PC-9 (cell line): ENCODE measurements at places on chromosomes 11 and 22.

DNA sequence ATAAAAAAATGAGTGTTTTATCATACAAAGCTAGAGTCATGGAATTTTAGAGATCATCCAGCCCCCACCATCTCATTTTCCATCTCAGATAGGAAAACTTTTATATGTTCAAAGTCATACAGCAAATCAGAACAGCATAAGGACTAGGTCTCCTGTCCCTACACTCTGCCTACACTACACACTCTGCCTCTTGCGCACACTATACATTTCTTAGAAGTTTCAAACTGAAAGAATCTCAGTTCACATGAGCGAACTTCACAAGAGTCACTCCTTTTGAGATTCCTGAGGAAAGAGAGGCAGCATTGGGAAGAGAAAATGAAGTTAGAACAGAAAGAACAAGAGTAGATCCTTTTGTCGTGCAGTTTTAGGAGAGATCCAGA lies 36.5 kb downstream of the ART5 start:
- DNase-seq = no peak

GRCh38 chr11:61056981-61057380 lies 45.3 kb upstream of the CD5 start:
- DNase-seq = no peak

- no peak for DNase-seq
Observed at GRCh38 chr11:11252403-11252802, 100.6 kb downstream of the CSNK2A3 start.

DNA sequence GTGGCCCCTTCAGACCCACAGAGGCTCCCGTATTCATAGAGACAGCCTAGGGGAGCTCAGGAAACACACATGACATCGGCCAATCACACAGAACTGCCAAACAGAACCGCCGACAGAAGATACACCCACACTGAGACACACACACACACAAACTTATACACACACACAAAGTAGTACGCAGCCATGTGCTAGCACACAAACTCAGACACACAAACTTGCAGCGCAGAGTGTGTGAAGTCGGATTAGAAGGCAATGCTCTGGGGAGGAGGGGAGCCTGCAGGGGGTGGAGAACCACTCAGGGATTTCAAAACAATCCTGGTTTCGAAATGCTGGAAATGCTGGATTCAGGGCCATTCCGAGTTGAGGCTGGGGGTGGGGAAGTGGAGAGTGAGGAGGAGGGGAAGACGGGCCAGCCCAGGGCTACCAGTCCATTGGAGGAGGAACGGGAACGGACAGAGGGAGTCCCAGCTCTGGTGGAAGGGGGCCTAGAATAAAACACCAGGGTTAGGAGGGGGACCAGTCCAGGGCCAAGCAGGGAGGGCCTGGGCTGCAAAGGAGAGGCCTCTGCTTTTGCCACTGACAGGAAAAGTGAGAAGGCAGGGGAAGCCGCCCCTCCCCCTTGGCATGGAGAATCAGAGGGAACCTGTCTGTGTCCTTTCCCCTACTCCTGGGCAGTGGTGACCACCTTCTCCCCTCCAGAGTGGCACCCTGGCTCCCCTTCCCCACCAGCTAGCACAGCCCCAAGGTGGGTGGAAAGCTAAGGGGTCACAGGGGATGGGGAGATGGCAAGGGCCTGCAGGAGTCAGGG lies 4.4 kb downstream of the BCL9L start:
- DNase-seq = peak; percentile 88

DNA sequence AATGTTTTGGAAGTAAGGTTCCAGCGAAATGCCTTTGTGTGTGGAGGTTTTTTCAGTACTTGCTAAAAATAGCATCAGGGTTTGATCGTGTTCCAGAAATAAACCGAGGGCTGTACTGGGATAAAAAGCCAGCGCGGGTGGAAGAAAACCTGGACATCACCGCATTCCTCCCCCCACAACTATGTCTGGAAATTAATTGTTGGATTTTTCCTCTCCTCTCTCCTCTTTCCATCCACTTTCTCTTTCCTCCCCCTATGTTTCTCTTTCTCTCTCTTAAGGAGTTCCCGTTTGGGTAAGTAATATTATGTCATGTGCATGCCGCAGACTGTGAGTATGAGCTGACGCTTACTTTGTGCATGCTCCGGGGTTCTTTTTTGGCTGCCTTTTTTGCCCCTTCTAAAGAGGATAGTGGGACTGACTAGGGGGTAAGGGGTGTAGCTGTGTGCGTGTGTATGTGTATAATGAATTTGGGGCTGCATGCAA lies 104.2 kb upstream of the HSD17B12 start:
- DNase-seq = no peak
